Activated naive CD8-positive, alpha-beta T cell treated with anti-CD3 and anti-CD28 coated beads for 36 hours (primary cell): ENCODE measurements at places on chromosomes 5 and 9. TPM values are rescaled to one million over a fixed set of nuclear protein-coding genes. Genes with fewer than 3 reads are reported as not detected.

DNA sequence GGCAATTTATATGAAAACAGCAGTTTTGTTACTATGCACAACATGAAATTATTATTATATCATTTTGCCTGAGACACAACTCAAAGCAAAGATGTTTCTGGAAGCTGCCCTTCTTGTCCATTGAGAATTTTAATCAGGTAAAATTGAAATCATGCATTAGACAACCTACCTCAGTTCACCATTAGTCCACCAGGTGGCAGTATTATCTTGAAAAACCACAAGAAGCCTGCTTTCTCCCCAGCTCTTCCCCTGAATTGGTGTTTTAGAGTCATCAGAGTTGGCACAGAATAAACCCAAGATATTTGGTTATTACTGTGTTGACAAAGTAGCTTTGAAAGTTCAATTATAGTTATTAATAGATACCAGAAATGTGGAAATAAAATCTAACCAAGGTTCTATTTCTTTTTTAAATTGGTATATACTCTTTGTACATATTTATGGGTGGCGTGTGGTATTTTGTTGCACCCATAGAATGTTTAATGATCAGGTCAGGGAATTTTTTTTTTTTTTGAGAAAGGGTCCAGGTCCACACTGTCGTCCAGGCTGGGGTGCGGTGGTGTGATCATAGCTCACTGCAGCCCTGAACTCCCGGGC, 25.7 kb downstream of the UTP15 start:
- DNase-seq, result peak; percentile 6

DNA sequence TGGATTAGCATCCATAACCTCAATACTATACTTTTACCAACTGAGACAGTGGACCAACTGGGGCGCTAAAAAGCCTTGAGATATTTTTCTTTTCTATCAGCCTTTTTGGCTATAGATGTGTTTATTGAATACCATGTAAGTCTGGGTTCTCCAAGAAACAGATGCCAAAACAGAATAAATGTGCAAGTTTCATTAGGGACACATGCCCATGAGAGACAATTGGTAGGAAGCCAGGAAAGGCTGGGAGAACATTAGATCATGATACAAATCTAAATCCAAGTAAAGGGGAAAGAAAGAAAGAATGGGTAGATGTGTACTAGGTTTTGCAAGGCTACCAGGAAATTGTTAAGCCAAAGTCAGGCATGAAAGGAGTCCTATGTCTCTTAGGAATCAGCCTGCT, 152.5 kb downstream of the KCTD16 start:
- no peak for DNase-seq

DNA sequence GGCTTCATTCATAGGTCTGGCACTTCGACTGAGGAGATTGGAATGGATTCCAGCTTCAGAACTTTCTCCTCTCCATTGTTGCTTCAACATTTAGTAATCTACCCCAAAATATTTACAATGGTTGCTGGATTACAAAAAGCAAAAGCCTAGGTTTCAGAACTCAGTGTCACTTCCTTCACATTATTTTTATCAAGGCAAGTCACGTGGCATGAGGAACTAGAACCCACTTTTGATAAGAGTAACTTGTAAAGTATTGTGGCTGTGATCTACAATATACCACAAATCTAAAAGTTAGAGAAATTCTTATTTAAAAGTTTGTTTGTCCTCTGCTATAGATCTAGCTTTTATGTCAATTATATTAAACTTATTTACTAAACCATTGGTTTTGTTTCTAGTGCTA, 39.7 kb upstream of the ANKDD1B start:
- DNase-seq, result no peak

- DNase-seq, result no peak
These were observed 359.2 kb upstream of the ACTBL2 start for GRCh38 chr5:57841676-57842363.

DNA sequence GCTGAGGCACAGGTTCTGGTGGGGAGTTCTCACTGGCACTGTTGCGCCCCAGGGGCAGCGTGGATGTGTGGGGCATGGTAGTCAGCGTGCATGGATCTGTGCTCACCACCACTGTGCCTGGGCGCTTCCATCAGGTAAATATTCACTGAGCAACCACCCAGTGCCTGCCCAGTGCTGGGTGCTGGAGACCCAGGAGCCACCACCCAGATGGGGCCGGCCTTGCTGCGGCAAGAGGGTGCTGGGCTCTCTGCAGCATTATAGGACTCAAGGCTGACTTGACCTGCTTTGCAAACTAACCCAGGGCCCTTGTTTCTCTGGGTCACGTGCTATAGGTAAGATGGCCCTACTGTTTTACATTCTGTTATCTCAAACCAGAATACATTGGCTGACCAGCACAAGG, 60.5 kb downstream of the DAP start:
- no peak for DNase-seq

- no peak for DNase-seq
These were observed 1.7 kb downstream of the GOLM1 start for GRCh38 chr9:86097510-86098224.

- DNase-seq, result peak; percentile 71
These were observed 127.7 kb downstream of the RGS3 start for GRCh38 chr9:113590991-113591898.

- DNase-seq, result no peak
These were observed 71.4 kb downstream of the FBXO38 start for GRCh38 chr5:148455185-148455584.

GRCh38 chr5:72284559-72285423, 35.2 kb downstream of the MRPS27 start:
- no peak for DNase-seq

DNA sequence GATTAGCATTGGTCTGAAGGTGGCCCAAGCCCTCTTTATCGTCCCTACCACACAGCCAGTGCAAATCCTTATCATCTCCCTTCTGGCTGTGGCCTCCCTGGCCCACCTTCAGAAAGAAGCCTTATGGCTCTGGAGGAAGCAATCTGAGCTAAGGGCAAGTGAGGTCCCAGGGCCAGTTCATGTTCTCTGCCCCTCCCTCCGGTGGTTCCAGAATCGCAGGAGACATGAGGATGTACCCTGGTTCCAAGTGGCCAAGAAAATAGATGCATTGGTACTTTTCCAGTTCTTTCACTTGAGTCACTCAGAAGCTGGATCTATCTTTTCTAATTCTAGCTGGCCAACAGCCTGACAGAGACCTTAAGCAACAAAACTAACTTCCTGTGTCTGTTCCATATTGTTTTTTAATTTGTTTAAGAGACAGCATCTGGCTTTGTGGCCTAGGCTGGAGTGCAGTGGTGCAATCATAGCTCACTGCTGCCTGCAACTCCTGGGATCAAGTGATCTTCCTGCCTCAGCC, 60.7 kb downstream of the LHFPL2 start:
- no peak for DNase-seq

Gene PCDHAC2
- total RNA-seq, result not detected

Gene FYB1
- total RNA-seq, result 74.1 TPM

Gene TMEM232
- total RNA-seq, result 1.2 TPM

Gene LRRC19
- total RNA-seq, result not detected

Gene SAXO1
- not detected for total RNA-seq

Gene BTNL8
- total RNA-seq, result 0.20 TPM

Gene IFNK
- total RNA-seq, result not detected
